ENCODE measurements at places on chromosomes 4 and X.

GRCh38 chrX:69144838-69145680 is 20.2 kb downstream of the PJA1 start:
- DNase-seq, result no peak

DNA sequence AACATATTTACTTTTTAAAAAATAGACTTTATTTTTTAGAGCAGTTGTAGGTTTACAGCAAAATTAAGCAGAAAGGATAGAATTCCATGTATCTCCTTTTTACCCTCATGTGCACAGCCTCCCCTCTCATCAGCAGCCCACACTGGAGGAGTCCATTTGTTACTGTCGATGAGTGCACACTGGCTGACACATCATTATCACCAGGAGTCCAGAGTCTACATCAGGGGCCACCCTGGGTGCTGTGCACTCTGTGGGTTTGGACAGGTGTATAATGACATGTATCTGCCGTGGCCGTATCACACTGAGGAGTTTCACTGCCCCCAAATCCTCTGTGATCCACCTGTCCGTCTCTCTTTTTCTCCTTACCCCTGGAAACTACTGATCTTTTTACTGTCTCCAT is 26.3 kb downstream of the TBC1D14 start:
- no peak for DNase-seq

GRCh38 chrX:72095370-72095769 is 36.3 kb downstream of the RTL5 start:
- no peak for DNase-seq

DNA sequence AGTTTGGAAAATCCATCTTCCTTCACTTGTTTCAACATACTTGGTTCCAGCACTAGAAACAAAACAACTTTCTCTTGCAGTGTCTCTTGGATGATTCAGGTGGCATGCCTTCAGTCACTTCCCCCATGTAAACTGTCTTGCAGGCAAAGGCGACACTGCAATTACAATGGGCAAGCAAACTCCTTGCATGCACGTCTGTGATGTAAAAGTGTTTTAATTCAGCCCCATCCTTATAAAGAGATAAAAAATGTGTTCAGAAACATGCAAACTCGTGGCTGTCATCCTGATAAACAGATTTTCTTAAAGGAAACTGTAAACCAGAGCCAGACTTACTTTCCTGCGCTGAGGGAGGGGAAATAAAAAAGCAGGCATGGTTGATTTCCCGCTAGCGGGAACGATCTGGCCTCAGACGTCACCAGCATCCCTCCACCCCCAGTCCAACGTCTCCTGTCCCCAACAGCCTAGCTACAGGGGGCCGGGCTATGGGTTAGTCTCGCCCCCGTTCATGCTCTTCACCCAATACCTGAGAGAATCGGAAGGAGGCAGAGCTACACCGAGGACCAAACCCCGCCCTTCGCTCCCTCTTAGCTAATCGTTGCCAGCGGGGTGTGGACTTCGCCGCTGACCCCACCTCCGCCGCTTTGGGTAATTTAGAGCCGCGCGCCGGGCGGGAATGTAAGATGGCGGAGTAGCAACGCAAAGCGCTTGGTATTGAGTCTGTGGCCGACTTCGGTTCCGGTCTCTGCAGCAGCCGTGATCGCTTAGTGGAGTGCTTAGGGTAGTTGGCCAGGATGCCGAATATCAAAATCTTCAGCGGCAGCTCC is at the start of gene PRPS1:
Gene PRPS1 (plus strand): TSS at position 673 of the 824 bp plus-strand sequence. CDS start 119 bp downstream, at position 792.
- peak; percentile 78 for DNase-seq

- DNase-seq, result no peak
Measured at GRCh38 chrX:33204889-33205288, 6.5 kb downstream of the DMD start.

GRCh38 chr4:52510939-52511565 is 148.0 kb downstream of the USP46 start:
- no peak for DNase-seq

GRCh38 chr4:188411805-188412204 is 272.6 kb downstream of the TRIML1 start:
- no peak for DNase-seq

DNA sequence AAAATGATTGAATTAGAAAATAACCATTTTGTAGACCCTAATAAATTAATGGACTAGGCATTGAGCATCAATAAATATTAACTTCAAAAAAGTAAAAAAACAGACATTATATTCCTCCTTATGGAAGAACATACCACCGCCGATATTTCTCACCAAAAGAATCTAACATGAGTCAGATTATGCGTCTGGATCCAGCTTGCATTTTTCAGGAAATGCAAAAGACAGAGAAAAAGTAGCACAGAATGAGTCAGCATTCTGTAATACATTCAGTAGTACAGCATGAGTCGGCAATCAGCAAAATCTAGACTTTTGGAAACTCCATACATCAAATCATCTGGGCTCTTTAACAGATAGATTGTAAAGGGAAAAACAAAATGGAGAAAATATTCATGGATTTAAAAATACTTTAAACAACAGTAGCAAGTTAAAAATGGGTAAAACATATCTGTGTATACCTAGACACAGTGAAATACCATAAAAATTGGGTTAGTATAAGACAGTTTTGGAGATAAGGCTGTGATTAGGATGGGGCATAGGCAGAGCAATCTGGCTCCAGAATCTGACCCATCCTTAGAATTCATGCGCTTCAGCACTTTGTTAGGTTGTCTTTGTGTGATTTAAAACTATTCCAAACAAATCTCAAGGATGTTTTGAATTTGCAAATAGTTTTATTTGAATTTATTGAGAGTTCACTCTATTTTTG is 633.0 kb upstream of the FAM241A start:
- DNase-seq, result no peak

GRCh38 chr4:185590982-185591381 is 55.7 kb upstream of the PDLIM3 start:
- DNase-seq, result no peak

GRCh38 chr4:25870081-25870480 is 7.3 kb upstream of the SEL1L3 start:
- DNase-seq, result no peak
